ENCODE measurements at places on chromosomes 7 and 10.

GRCh38 chr10:74976565-74976964 lies 134.9 kb upstream of the SAMD8 start:
- no peak for DNase-seq

DNA sequence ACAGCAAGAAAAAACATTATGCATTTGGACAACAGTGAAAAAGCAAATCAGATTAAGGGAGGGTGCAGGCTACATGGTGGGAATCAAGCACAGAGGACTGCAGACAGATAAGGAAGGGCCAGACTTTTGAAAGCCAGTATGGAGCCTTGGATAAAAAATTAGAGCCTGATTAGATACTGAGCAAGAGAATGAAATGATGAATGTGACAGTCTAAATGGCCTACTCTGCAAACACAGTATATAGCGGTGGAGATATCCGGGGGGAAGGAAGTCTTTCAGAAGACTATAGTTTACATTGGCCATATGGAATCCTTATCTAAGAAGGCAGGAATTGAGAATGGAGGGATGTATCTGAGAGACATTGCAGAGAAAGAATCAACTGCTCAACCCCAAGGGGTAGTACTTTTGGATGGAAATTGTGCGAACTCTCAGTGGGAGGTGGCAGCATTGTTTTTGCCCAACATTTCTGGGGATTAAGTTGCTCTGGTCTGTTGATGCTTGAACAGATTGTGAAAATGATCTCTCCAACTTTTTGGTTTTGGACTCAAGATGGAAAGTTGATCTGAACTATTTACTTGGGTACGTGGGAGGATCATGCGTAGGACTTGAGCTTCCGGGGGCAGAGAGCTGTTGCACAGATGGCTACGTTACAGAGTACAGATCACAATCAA lies 39.4 kb upstream of the CHCHD3 start:
- DNase-seq, result no peak

- no peak for DNase-seq
Measured at GRCh38 chr7:135510592-135511183, 786 bp upstream of the CNOT4 start.

- DNase-seq, result no peak
Measured at GRCh38 chr10:52019077-52019555, 295.0 kb upstream of the DKK1 start.

- DNase-seq, result no peak
Measured at GRCh38 chr7:21365866-21366624, 61.8 kb upstream of the SP4 start.

GRCh38 chr7:7859411-7859810 lies 109.2 kb upstream of the GLCCI1 start:
- no peak for DNase-seq

DNA sequence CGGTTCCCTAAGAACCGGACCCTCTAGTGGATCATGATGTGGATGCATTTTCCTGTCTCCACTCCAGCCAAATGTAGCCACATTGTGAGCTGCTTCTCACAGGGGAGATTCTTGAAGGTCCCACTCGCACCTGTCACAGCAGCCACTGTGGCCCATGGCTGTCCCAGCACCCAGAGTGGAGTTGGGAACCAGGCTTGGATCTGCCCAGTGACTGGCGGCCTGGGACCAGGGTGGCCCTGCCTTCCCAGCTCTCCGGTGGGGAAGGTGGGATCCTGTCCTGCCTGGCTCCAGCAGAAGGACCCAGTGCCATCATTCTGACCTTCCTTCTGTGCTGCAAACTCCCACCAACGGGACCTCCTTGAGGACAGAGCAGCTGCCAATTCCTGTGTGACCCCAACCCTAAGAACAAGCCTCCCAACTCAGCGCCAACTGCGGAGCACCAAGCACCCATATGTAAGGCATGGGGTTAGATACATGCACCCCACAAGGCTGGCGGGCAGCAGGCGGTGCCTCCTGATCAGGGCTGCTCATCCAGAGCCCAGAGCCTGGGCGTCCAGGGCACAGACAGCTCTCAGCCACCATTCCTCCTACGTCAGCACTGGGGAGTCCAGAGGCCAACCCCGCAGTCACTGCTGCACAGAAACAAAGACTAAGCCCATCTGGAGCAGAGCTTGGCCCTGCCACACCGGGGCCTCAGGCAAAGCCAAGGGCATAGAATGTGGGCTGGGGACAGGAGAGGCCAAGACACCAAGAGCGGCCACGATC lies 28.8 kb downstream of the EBF3 start:
- no peak for DNase-seq

- DNase-seq, result no peak
Measured at GRCh38 chr10:67141300-67141699, 215.5 kb downstream of the LRRTM3 start.

Measured in CD4-positive, alpha-beta T cell treated with Interleukin-21 for 1 hour (primary cell).